ENCODE measurements at places on chromosomes 12 and 14.

DNA sequence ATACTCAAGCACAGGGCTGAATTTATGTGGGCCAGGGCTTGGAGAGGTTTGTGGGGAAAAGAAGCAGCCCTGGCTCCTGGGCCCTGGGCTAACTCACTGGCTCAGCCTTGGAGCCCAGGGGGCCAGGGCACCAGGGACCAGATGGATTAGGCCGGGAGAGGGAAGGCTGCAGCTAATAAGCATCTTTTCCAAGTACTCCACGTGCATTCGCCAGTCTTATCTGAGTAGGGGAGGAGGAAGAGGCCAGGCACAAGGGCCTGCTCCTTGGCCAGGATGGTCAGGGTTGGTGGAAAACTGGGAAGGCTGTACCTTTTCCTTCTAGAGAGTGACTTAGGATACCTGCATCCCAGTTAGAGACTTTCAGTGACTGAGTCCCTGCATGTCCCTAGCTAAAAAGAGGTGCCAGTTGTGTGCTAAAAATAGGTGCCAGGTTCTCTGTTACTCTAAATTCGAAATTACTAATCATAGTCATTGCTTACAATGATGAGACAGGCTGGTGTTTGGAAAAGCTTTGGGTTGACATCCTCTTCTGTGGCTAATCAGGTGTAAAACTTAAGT lies 1.3 kb downstream of the GLRX5 start:
- no peak for DNase-seq

- DNase-seq, result no peak
Measured at GRCh38 chr14:92475451-92476187, 38.0 kb upstream of the RIN3 start.

GRCh38 chr12:123506843-123507236 lies 26.7 kb downstream of the RILPL1 start:
- DNase-seq, result no peak

DNA sequence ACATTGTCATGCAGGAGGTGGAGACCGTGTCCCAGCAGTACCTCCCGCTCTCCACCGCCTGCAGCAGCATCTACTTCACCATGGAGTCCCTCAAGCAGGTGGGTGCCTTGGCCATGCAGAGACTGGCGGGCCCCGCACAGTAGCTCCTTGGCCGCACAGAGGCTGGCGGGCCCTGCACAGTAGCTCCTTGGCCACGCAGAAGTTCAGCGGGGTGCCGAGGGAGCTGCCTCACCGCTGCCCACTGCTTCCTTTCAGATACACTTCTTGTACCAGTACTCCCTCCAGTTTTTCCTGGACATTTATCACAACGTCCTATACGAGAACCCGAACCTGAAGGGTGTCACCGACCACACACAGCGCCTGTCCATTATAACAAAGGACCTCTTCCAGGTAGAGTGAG lies 47.7 kb downstream of the HSP90AA1 start:
- DNase-seq, result no peak

GRCh38 chr14:71563492-71564153 lies 368.6 kb upstream of the RGS6 start:
- DNase-seq, result no peak

DNA sequence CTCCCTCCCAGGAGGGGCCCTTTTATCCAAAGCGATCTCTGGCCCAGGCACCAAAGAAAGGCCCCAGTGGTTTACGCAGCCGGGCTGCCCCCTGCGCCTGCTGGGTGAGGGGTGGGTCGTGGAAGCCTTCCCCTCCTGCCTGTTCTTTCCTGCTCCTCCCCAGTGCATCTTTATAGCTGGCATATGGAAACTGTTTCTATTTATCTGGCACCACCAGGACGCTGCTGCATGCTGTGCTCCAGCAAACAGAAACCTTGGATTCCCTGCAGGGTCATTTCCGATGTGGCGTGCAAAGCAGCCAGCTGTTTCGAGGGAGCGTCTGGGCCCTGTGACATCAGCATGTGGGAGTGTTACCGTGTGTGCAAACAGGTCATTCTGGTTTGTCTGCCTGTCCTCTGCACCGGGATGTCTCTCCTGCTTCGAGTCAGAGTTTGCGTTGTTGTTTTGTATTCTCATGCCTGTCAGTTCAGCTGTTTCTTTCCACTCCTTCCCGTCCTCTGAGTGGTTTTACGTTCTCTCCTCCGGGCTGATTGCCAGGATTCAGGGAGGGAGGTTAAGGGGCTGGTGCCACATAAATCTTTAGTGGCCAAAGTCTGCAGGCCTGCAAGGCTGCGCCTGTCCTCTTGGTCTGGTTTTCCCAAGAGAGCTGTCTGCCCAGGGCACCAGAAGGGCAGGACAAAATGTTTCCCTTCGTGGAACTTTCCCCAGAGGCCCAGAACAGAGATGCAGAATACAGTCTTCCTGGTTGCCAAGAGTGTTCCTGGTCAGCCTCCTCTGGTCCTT lies 24.6 kb downstream of the TPCN1 start:
- DNase-seq, result no peak

DNA sequence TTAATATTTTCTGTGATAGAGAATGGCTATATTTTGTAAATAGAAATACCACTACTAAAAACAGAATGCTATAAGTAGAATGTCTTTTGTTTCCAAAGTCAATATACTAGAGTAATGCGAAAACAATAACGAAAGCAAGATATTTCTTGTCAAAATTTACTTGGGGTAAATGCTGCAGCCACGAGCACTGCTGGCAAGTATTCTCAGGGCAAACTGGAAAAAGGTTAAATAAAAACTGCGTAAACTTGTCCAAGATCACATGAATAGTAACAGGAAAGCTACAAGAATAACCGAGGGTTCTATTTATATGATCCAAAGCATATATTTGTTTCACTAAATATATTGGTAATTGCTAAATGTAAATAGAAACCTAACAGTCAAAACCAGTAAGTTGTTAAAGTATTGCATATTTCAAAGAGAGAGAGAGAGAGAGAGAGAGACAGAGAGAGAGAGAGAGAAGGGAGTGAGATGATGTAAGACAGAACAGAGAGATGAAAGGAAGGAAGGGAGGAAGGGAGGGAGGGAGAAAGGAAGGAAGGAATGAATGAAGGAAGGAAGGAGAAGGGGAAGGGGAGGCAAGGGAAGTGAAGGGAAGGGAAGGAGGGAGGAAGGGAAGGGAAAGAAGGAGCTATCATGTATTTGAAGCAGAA lies 231.7 kb downstream of the KCNC2 start:
- DNase-seq, result no peak

DNA sequence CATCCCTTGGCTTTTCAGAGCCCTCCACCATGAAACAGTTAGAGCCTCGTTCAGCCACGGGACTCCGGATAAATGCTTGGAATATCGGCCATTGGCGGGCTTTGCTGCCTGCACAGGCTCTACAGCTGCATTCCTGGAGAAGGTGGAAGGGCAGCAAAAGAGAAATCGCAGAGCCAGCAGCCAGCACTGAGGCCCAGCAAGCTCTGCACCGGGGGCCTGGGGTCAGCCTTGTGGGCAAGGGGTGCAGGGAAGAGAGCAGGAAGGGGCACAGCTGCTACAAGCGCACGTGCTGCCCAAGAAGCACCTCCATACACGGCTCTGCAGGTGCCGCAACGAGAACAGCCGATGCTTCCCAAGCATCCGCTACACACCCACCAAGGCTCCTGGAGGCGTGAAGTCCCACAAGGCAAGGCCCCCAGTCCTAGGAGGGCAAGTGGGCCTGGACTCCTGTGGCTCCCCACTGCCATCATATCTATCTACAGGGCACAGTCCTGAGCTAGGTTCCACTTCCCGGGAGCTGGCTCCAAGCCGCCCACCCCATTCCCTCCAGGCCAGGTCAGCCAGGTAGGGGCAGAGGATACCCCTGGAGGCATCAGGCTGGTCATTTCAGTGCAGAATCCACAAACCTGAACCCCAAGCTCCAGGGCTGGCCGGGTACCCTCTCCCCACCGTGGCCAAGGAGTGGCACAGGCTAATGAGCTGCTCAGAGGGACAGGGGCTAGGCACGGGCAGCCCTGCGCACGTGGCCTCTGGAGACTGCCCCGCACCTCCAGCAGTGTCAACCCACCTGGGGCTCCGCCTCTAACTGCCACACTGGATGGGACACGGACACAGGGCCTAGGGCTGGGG lies 40.2 kb downstream of the CCNK start:
- DNase-seq, result no peak

GRCh38 chr12:123114304-123115083 lies 36.4 kb downstream of the PITPNM2 start:
- DNase-seq, result no peak

- no peak for DNase-seq
Measured at GRCh38 chr14:44565968-44566367, 58.9 kb upstream of the FSCB start.

DNA sequence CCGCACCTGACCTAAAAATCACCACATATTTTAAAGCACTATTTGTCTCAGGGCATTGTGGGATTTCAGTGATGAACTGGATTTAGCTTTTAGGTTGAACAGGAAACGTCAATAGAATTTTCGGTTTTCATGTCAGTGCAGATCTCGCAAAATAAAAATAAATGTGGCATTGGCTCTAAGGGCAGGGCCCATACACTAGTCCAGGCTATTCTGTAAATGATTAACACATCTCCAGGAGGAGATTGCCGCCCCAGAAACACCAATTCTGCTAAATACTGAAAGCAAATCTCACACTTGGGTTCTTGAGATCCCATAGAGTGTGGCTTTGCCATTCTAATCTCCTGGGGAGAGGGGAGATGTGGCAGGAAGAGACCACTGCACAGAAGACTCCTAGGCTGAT lies 1494.0 kb upstream of the TMEM132C start:
- DNase-seq, result no peak

- no peak for DNase-seq
Measured at GRCh38 chr14:54803926-54804537, 98.6 kb downstream of the GCH1 start.

DNA sequence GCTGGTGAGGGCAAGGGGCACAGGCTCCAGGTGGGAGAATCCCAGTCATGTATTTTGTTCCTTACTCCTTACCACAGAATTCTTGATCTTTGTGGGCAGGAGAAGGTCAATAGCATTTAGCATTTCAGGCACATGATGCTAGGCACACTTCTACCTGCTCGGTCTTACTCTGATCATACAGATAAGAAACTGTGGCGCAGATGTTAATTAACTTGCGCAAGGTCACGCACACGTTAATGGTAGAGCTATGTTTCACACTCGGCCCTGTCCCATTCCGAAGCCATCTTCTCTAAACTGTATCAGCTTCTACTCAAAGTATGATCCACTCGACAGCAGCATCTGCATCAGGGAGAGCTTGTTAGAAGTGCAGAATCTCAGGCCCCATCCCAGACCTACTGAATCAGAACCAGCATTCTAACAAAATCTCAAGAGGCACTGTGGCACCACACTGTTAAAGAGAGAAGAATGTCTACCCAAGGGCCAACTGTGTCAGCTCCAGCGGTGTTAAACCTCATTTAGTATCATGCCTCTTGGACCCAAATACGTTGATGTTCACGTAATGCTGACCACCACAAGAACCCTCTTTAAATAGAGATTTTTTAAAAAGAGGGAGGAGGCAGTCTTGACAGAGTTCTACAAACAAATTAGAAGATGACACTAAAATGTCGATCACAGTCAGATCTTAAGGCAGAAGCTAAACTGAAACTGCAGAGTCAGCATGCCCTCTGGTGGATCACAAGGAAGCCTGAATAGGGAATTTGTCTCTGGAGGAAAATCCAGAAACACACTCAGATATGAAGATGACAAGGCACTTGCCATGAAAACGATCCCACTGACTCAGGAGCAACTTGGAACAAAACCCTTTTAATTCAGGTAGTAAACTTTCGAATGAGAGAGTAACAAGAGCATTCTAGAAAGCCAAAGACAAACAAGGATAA lies 7.3 kb downstream of the STXBP6 start:
- DNase-seq, result no peak

DNA sequence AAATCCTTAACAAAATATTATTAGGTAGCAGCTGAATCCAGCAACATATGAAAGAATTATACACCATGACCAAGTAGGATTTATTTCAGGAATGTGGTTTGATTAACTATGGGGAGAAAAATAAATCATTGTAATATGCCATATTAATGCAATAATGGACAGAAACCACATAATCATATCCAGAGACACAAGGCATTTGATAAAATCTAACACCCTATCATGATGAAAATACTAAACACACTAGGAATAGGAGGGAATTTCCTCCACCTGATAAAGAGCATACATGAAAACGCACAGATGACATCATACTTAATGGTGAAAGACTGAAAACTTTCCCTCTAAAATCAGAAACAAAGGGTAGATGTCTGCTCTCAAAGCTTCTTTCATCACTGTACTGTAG lies 238.9 kb downstream of the PHLDA1 start:
- DNase-seq, result no peak

- no peak for DNase-seq
Measured at GRCh38 chr12:98814254-98814653, 169.2 kb downstream of the APAF1 start.

DNA sequence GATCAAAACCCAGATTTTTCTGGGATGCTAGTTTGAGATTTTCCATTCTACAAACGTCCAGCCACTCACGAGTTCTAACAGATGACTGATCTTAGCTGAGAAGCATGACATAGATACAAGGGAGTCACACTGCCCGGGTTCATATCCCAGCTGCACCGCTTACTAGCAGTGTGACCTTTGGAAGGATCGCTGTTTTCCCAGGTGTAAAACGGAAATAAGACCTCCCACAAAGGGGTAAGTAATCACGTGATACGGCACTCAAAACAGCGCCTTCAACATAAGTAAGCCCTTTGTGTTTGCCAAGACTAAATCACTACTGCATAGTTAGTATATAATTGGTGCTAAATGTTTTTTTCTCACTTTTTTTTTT lies 624 bp upstream of the PWP1 start:
- no peak for DNase-seq

DNA sequence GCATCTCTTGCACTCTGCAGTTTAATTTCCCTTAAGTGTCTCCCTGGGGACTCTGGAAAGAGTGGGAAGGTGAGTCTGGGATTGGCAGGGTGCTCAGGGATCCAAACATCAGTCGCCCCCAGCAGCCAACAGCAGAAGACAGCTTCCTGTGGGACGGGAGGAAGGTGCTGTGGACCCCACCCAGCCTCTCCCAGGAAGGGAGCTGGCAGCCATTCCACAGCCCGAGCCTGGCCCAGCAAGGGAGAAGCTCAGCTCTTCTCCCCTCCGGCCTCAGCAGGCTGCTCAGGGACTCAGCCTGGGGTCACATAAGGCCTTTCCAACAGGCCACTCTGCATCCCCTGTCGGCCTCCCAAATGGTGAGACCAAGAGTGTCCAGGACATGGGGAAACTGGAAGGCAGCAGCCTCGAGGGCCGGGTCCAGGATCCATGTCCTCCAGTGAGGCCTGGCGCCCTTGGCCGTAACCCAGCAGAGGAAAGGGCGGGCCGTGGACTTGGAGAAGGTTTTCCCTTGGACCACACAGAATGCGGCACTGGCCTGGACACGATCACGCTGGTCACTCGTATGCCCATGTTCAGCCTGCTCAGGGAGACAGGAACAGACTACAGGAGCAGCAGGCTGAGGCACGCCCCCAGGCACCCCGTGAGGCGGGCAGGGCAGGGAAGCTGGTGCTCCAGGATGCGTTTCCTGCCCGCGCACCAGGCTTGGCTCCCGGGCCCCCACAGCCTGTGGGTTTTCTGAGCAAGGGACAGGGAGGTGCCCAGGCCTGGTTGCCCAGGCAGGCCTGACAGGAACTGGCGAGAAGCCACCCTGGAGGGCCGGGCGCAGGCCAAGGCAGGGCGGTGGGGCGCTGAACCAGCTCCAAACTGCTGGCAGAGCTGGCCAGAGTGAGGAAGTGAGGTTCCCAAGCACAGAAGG lies 3.5 kb downstream of the XRCC3 start:
- DNase-seq, result no peak

- no peak for DNase-seq
Measured at GRCh38 chr14:96309133-96309895, 53.3 kb downstream of the BDKRB1 start.

- DNase-seq, result no peak
Measured at GRCh38 chr12:64825143-64826021, 935 bp downstream of the TBC1D30 start.

Measured in activated T-helper 9 cell treated with anti-CD3 and anti-CD28 coated beads, Interleukin-2, amount 50 U/mL, for 16 hours (primary cell).